Astrocyte of the spinal cord (primary cell): ENCODE measurements at places on chromosomes 3 and 15.
A peak's percentile ranks its signal among the peaks of the same experiment; 100 is the strongest.

DNA sequence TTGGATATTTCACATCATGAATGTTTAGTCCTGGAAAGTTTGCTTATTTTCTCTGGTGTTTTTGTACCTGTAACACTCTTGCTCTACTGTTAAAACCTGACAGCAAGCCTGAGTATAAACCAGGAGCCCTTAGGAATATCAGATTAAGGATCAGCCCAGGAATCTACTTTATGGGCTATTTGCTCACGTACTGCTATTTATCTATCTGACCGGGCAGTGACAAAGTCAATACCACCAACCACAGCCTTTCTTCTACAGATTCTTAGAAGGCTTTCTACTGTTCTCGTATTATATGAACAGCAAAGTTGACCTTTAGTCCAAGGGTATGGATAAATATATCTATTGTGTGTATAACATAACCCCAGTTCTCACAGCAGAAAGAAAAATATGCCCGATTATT lies 521.2 kb downstream of the RBMS3 start:
- DNase-seq, result no peak

DNA sequence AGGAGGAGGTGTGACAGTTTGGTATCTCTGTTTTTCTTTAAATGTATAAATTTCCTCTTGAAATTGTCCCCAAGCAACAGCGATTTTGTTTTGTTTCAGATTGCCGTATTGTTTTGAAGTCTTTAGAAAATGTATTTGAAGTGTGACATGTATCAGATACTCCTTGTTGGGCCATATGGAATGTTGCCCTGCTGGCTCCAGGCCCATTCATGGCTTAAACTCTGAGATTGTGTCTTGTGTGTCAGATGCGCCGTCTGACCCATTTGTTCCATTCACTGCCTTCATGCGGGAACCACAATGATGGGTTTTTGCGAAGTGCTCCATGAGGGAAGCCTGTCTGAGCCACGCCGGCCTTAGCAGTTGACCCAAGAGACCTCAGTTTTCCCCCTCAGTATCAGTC lies 75.2 kb upstream of the ADAMTSL3 start:
- no peak for DNase-seq

- peak; percentile 54 for DNase-seq
Observed at GRCh38 chr3:30539772-30540171, 66.6 kb upstream of the TGFBR2 start.

- DNase-seq, result no peak
Observed at GRCh38 chr3:13887495-13888300, 7.8 kb upstream of the WNT7A start.

- DNase-seq, result no peak
Observed at GRCh38 chr3:15581471-15582394, 19.6 kb downstream of the HACL1 start.

- peak; percentile 83 for DNase-seq
Observed at GRCh38 chr3:94928921-94929320, 866.1 kb downstream of the NSUN3 start.

GRCh38 chr15:51310064-51310463 lies 28.3 kb downstream of the CYP19A1 start:
- DNase-seq, result peak; percentile 10

- peak; percentile 73 for DNase-seq
Observed at GRCh38 chr3:149555927-149556326, 81.4 kb downstream of the TM4SF4 start.

DNA sequence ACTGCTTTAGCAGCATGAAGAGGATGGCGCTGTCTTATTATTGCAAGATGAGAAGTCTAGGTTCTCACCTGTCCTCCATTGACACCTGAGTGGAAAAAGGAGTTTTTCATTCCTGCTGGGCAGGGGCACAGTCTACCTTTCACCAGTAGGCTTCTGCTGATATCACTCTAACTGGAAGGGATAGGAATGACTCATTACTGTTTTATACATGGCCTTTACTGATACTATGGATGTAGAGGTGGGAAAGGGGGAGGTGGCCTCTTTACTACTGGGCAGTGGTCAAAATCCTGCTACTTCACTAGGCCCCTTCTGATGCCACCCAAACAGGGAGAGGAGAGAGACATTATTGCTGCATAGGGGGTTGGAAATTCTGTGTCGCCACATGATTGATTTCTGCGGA lies 97.8 kb downstream of the BBX start:
- no peak for DNase-seq

- DNase-seq, result no peak
Observed at GRCh38 chr15:74618841-74619596, 3.4 kb downstream of the CLK3 start.

DNA sequence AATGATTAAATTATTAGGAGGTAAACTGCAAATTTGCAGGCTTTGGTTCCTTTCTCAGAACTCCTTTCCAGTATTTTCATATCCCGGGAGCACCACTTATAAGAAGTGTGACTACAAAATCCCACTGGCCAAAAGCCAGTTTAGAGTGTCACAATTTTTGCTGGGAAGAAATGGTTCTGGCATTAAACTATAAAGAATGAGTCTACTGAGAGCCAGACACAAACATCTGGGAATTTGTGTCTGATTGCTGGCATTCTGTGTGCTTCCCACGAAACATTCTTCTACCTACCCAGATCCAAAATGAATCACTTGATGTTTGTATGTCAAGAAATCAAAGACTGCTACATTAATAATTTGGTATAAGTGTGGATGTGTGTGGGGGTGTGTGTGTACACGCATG lies 82.8 kb downstream of the DUT start:
- peak; percentile 63 for DNase-seq
